Stimulated activated CD8-positive, alpha-beta memory T cell treated with anti-CD3 and anti-CD28 coated beads, Interleukin-7, amount 100 ng/mL, for 1 hour (primary cell): ENCODE measurements at places on chromosomes 5 and 9.

DNA sequence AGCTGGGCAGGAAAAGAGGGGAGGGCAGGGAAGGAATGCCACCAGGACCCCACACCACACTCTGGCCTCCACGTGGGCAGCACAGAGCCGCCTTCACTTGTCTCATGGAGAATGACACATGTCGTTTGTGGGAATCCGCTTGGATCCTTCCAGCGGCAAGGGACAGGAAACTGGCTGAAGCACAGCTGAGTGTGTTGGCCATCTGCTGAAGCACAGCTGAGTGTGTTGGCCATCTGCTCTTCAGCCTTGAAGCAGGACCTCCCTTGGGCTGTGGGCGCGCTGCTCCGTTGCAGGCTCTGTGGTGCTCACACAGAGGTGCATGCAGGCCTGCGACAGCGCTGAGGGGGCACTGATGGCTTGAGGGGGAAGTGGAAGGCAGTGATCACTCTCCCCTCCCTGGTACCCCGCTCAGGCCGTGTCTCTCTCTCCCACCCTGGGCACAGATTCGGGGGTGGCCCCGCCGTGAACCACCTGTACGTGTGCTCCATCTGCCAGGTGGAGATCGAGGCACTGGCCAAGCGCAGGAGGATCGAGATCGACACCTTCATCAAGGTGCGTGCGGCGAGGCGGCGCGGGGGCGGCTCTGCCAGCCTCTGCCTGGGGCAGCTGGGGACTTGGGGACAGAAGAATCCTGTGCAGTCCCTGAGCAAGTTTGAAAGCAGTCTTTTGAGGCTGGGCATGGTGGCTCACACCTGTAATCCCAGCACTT, 40.6 kb downstream of the USP20 start:
- no peak for DNase-seq

DNA sequence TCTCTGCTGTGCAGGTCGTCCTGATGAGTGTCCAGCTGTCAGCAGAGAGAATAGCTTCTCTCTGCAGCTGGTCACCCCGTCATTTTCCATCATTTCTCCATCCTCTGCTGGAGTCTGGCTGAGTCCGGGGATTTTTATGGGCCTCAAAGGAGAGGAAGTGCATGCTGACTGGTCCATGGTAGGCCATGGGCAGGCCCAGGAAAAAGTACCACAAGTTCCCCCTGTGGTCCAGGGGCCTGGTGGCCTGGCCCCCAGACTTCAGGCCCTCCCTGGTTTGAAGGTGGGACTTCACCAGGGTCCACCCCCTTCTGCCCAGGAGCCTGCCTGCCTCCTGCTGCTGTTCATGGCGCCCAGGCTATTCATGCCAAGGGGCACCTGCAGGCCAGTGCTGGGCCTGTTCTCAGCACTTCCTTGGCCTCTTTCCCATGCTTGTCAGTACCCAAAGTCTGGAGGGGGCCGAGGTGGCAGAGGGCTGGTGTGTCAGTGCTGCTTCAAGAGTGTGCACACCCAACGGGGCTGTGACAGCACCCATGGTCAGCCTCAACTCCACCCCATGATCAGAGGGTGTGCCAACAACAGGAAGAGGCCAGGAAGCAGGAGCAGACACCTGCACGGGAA, 7.3 kb upstream of the MTMR12 start:
- DNase-seq, result no peak

DNA sequence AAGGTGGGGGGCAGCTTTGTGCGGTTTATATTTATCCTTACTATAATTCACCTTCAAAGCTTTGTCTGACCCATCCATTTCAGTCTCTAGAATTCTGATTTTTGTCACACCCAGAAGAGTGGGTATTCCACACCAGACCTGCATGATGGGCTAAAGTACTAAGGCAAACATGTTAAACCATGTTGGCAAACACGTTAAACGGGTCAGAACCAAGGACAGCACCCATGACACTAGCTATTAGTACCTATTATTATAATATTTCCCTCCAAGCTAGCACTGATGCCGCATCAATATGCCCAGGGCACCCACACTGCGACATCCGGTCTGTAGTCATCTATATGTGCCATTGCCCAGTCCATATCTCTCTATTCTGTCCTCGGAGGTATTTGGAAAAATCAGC, 104.7 kb downstream of the FBXW11 start:
- no peak for DNase-seq

DNA sequence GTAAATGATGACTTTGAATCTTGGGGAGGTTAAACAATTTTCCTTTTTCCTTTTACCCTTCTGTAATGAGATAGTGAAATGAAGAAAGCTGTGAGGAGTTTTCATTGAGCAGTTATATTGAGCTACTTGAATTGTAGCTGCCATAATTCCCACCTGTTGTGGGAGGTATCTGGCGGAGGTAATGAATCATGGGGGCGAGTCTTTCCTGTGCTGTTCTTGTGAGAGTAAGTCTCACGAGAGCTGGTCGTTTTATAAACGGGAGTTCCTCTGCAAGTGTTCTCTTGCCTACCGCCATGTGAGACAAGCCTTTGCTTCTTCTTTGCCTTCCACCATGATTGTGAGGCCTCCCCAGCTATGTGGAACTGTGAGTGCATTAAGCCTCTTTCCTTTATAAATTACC, 258.4 kb downstream of the FER start:
- DNase-seq, result no peak

- DNase-seq, result no peak
These were observed 78.9 kb downstream of the SEMA4D start for GRCh38 chr9:89418882-89419640.

- DNase-seq, result no peak
These were observed 35.3 kb upstream of the AIF1L start for GRCh38 chr9:131060900-131061630.

- DNase-seq, result no peak
These were observed 223.4 kb downstream of the ZNF608 start for GRCh38 chr5:124522992-124523391.

GRCh38 chr9:4849369-4849768, 56.6 kb downstream of the RCL1 start:
- DNase-seq, result no peak

GRCh38 chr5:165321912-165322311, 1816.5 kb downstream of the MAT2B start:
- no peak for DNase-seq

DNA sequence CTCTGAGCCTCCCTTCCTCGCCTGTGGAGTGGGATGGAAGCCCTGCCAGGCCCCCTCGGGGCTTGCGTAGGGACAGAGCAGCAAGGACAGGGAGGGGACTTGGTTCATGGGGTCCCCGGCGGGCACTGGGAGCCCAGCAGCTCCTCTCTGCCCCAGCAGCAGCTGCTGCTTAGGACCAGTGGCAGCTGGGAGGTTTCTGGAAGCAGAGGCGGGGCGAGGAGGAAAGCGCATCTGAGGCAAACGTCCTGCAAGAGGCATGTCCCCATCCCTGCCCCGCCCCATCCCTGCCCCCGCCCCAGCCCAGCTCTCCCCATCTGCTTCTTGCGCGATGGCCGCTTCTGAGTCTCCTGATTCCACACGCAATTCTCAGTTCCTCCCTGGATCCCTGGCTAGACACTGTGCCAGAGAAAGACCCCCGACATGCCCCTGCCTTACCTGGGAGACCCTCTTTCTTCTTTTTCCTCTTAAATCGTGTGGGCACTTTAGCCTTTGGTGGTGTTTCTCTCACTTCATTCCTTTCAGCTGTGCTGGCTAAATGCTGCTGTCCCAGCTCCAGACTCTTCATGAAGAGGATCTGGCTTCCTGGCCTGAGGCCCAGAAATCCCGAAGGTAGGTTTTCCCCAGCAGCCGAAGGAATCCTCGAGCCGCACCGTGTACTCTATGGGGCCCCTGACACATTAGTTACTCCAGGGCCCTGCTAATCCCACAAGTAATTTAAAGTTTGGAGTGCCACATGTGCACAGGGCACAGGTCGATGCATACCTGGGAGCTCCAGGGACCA, 4.4 kb upstream of the OR2S2 start:
- DNase-seq, result no peak

GRCh38 chr5:38707352-38708210, 138.2 kb upstream of the OSMR start:
- no peak for DNase-seq

GRCh38 chr9:135045264-135045927, 42.1 kb upstream of the OLFM1 start:
- no peak for DNase-seq
